ENCODE measurements at places on chromosomes 16 and 17.

DNA sequence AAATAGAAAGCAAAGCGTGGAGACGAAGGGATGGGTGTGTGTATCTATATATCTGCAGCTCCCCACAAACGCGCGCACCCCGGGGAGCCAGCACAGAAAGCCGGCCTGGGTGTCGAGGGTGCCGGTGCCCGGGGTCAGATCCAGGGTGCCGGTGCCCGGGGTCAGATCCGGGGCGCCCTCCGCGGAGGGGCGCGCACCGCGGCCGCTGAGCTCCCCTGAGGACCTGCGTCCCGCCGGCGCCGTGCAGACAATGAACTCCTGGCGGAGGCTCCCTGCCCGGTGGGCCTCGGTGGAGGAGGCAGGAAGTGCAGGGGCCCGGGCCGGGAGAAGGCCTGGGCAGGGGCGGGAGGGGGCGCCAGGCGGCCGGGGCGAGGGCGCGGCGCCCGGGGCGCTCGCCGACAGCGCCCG, 1.1 kb downstream of the ZNF423 start:
- DNase-seq, result no peak

DNA sequence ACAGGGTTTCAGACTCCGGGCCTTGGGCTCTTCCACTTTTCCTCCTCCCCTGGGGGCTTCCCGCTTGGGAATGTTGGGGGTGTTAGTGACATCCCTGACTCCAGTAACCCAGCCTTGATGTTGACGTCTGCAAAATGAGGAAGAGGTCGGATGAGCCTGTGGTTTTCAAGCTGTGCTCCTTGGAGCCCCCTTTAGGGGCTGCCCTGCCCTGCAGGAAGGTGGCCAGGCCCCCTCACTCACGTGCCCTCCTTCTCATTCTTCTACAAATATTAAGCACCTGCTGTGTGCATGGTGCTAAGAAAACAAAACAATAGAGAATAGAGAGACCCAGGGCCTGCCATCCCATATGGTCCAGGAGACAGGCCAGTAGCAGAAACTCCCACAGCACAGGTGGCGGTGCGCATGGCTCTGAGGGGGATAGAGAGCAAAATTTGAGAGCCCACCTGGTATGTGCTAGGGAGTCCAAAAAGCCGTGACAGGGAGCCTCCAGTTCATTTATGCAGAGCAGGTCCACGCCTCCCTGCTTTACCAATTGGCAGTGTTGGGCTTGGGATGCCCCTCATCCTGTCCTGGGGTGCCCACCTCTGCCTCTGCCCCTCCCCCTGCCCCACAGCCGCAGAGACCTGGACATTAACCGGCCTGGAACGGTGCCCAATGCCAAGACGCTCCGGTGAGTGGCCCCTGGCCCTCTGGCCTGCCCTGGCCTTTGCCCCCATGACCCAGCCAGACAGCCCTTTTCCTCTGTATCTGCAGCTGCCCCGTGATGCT, 7.4 kb downstream of the NDRG4 start:
- DNase-seq, result no peak

DNA sequence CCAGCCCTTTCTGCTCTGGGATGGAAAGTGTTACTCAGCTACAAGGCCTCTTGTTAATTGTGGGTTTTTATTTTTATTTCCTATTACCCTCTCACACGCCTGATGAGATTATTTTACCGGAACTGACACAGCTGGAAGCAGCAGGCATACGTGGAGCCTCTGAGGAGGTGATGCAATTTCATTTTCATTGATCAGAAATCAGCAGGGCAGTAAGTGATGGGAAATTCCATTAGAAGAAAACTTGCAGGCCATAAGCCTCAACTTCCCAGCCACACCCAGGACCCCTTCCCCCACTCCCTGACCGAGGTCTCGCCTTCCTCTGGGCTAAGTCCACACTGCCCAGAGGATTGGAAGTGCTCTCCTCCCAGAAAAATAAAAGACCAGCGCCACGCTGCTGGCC, 69.7 kb downstream of the ZFHX3 start:
- peak; percentile 73 for DNase-seq

- no peak for DNase-seq
These were observed 1.2 kb downstream of the USP7 start for GRCh38 chr16:8962393-8963009.

DNA sequence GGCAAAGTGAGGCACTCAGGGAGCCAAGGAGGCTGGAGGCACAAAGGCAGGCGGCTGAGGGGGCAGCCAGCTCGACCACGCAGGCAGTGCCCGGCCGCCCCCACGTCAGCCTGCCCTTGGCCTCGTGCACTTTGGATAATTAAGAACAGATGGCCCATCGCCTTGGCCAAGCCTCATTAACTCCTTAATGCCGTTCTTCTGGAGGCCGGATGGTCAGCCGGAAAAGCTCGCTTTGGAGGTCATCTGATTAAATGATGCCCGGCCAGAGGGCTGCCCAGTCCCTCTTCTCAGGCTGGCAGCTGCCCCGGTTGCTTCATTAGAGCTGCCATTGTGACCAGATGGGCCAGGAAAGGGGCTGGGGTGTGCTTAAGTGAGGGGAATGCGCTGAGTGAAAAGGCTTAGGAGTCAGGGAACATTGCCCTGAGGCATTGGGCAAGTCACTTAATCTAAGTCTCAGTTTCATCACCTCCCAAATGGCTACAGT, 364.0 kb downstream of the NPIPA8 start:
- DNase-seq, result no peak

- no peak for DNase-seq
These were observed 37.3 kb downstream of the PIEZO1 start for GRCh38 chr16:88747588-88748301.

DNA sequence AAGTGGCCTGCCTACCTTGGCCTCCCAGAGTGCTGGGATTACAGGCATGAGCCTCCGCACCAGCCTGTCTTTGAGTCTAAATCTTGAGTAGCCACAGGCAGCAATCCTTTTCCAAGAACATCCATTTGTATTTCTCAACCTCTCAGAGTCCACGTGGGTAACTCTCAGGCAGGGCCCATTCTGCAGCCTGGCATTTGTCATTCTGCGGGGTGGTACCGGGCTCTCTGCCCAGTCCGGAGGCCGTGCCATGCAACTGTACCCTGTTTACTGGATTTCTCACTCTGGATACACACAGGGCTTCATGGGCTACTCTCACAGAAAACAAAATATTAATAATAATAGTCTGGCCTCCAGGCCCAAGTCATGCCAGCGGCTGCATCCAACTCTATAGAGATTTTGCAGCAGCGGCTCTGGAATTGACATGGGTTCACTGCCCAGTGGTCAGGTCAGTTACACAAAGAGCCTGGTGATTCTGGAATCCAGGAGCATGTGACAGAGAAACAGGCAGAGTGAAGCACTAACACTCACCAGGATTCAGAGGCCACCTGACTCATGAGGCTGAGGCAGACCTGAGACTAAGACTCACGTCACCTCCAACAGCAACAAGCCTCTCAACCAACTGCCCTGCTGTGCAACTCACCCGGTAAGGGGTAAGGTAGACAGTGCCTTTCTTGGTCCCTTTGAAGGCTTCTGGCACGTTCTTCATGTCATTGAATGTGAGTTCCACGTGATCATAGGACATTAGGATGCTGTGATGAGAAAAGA, 4.0 kb downstream of the WBP2 start:
- no peak for DNase-seq

GRCh38 chr17:71349908-71350600, 770.8 kb upstream of the SOX9 start:
- peak; percentile 53 for DNase-seq

DNA sequence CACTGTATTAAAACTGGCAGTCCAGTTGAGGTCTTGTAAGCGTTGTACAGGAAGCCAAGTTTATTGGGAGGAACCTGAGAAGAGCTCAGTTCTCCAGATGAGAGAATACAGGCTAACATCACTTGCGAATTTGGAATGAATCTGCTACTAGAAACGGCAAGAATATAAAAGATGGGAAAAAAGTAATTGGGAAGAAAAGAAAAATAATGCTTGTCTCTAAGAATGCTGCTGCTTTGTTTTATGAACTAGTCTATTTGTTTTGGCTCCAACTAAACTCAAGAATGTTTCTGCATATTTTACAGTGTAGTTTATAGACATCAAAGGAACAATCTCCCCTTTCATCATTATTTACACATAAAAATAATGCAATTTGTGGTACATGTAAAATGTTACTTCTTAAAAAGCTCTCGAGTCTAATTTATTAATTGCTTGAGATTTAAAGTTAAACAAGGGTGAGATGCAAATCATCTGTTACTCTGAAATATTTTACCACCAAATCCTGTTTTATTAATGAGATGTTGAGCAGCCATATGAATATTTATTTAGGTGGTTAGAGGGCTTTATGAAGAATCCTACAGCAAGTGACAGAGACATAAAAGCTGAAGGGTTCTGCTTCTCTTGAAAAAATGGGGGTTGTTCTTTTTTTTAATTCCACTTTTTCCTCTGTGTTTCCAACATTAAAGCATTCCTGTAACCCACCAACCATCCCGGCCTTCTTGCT, 162.1 kb upstream of the AXIN2 start:
- DNase-seq, result peak; percentile 39

DNA sequence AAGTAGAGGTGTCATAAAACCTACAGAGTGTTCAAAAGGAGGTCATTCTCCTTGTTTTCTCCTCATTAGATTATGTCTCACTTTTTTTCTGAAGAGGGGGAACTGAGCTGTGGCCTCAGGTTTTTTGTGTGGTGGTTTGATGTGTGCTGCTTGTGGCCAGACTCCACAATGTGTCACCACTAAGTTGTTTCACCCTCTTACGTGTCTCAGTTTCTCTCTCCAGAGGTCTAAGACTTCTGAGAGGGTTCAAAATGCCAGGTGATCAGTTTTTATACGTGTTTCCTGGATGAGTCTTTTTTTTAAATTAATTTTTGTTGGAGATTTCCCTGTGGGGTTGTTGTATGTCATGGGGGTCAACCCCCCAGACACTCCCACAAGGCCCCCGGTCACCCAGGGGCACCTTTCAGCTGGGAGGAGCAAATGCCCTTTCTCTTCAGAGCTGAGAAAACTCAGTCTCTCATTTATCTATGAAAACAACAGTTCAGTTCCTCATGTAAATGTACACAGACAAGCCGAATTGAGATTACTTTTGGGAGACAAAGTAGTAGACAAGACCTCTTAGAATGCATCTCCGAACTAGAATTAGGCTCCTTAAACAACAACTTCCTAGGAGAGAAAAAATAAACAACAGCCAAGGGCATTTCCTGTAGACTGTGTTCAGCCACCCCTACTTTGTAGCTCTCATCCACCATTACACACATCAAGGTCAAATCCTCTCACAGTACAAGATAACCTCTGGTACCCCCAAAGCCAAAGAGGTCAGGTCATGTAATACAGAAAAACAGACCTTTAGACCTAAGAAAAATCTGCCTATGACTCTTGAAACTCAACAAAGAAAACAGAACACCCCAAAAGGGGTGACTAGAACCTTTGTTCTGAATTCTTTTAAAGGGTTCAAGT, 23.9 kb upstream of the TMEM98 start:
- no peak for DNase-seq

- DNase-seq, result no peak
These were observed 24.1 kb downstream of the SLC7A5 start for GRCh38 chr16:87845213-87845612.

DNA sequence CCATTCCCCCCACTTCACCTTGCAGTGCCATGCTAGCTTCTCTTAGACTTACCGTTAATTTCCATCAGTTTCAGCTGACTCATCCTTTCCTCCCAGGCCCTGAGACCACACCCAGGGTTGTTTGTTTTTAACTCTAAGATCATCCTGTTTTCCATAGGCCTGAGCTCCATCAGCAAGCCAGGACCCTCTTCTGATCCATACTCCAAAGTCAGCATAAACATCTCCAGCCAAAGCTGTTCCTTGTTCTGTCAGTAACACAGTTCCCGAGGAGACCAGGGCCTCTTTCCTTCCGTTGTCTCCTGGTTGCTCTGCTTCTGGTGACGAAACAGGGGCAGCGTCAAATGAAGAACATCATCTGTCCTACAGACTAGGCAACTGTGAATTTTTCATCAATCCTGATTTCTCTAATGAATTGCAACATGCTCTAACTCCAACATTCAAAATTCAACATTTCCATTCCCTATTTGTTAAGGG, 83.8 kb upstream of the HNF1B start:
- DNase-seq, result peak; percentile 36
